Inflammatory macrophage treated with lipopolysaccharide for 1 hour (primary cell): ENCODE measurements at places on chromosomes 16 and 17.

DNA sequence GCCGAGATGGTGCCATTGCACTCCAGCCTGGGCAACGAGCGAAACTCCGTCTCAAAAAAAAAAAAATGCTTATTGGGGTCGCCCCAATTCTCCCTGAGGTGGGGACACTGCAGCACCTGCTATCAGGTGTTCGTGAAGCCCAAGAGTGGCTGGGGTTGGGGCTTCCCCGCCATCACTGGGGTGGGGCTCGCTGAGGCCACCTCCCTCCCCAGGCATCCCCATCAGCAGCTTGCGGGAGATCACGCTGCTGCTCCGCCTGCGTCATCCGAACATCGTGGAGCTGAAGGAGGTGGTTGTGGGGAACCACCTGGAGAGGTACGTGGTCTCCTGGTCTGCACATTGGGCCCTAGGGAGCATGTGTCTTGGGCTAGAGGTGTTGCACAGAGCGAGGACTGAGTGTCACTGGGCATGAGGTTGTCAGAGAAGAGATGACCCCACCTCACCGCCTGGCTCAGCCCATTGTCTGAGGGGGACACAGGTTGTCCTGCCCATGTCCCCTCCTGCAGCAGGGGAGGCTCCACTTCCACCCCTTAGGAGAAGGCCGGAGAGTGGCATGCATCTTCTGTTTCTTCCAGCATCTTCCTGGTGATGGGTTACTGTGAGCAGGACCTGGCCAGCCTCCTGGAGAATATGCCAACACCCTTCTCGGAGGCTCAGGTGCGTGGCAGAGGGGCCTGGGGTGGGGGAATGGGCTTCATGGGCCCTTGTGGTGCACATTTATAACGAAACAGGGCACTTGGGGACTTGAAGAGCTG is 4.9 kb downstream of the CDK10 start:
- no peak for DNase-seq

DNA sequence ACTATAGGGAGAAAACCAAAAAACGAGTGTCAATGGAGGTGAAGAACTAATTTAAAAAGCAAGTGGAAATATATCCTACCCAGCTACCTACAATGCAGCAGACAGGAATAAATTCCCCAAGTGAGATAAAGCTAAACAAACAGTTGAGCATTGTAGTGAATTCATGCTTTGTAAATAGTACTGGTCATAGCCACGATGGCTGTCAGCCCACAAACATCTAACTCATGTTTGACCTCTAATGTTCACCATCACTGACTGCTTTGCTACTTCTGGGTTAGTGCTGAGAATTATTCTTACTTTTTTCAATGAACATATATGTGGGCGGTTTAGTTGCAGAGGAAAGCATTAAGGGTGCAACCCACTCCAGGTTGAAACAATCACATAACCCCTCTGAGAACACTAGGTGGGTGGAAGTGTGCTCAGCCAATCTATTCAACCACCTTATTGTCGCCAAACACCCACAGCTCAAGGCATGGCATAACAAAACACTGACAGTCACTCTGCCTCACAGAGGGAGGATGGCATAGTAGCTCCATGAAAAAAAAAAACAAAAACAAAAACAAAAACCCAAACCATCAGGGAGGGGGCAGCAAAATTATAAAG is 264.1 kb downstream of the ZFHX3 start:
- DNase-seq = peak; percentile 5

GRCh38 chr16:10521681-10522274 is 58.6 kb downstream of the EMP2 start:
- peak; percentile 68 for DNase-seq

DNA sequence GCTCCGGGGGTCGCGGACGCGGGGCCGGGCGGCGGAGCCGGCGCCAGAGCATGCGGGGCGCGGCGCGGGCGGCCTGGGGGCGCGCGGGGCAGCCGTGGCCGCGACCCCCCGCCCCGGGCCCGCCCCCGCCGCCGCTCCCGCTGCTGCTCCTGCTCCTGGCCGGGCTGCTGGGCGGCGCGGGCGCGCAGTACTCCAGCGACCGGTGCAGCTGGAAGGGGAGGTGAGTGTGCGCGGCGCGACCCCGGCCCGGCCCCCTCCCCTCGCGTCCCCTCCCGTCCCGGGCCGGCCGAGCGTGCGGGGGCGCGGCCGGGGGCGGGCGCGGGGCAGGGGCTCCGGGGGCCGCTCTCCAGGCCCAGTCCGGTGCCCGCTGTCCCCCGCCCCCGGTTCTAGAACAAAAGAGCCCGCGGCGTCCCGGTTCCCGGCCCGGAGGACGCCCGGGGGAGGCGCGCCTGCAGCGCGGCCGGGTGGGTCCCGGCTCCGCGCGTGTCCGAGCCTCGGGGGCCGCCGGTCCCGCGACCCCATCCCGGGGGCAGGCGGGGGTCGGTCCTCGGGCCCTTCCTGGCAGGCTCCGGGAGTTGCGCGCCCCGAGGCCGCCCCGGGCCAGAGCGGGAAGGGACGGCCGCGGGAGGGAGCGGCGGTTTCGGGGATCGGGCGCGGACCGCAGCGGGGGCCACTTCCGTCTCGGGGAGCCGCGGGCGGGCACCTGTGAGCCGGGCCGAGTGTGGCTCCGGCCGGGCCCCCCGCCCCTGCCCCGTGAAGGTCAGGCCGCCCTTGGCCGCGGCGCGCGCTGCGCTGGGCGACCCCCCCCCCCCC is 563 bp downstream of the METRNL start:
- peak; percentile 16 for DNase-seq

DNA sequence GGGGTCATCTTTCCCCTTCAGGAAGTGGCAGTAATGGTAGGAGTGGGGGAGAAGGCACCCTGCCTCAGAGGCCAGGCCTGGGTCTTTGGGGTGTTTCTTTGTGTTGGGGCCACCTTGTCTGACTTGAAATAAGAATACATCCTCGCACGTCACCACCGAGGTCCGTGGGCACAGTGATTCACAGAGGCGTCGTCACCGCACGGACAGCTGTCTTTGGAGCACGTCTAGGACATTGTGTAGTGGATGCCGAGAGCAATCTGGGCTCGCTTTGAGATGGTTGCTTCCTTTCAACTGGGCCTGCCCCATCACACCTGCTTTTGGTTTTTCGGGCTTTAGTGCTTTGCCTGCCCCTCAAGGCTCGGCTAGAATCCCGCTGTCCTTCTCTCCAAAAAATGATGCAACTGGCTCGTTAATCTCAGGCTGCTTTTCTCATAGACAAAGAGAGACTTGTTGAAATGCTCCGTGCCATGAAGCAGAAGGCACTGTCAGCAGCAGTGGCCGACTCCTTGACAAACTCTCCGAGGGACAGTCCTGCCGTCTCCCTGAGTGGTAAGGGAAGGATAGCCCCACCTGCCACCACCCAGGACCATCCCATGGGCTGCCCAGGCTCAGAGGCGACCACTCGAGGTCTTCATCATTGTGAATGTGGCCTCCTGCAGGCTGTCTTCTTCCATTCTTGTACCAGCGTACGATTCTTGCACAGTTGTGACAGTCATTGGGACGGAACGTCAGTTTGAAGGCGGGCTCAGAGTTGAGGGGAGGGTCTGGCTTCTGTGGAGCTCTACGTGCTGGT is 24.0 kb downstream of the GINS2 start:
- DNase-seq = no peak

- no peak for DNase-seq
Observed at GRCh38 chr16:55899857-55900256, 24.7 kb upstream of the CES5A start.

DNA sequence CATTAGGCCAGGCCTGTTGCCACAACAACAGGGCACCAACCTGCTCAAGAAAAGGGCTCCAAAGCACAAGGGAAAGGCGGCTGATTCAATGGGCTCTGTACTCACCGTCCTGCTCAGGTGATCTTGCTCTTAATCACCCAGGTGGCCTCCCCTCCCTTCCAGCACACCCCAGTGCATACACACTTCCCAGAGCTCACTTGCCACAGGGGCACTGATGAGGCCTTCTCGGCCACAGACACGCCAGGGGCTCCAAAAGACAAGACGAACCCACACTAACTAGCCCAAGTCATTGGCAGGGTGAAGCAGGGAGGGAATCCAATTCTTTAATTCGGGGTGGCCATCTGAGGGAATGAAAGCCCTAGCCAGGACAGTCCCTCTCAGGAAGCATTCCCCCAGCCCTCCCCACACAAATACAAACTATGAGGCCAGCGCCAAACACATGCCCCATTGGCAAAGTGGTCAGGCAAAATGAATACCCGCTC is 1.4 kb downstream of the MYO18A start:
- DNase-seq = no peak

GRCh38 chr16:6528217-6528616 is 804.4 kb upstream of the RBFOX1 start:
- DNase-seq = no peak

DNA sequence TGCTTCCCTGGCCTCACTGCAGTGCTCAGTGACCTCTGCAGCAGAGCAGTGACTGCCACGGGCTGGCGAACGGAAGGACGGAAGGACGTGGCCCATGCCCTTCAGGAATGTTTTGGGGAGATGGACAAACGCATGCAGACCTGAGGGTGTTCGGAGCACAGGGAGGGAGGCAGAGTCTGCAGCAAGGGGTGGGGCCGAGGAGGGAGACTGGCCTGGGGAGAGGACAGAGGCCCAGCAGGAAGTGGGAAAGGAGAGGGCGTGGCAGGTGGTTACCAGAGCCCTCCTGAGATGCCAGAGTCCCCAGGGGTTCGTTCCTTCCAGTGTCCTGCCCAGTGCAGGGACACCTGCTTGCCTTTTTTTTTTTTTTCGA is 21.9 kb downstream of the ADORA2B start:
- no peak for DNase-seq

DNA sequence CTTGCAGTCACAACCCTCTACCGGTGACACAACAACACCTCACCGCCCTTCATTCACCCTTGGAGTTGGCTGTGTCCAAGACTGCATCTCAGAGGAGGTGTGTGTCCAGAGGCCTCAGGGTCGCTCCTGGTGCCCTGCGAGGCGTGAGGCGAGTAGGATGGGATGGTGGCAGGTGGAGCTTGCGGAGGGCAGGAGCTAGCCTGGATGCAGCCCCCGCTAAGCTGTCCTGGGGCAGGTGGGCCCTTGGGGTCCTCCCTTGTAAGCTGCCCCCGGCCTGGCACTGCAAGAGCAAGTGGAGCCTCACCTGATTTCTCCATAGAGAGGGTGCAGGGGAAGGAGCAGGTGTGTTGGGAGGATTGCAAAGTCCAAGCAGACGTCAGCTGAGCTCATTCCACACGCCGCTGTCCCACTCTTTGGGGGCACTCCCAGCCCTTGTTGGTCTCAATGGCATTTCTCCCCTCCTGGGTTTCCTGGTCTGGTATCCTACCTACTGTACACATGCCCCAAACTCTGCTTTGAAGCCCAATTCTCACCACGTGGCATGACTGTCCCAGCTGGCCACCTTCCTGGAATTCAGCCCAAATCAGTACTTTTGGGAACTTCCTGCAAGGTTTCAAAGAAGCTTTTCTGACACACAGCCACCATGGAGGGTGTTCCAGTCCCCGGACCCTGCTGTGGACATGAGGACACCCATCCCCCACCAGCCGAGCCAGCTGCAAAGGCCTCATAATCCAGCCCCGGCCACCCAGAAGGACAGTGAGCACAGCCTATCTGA is 18.1 kb upstream of the ICAM2 start:
- DNase-seq = no peak

- DNase-seq = peak; percentile 41
Observed at GRCh38 chr17:21239680-21240368, 13.4 kb downstream of the NATD1 start.

GRCh38 chr17:45318561-45319230 is 1.9 kb upstream of the MAP3K14 start:
- no peak for DNase-seq

GRCh38 chr17:18017958-18018357 is 21.0 kb downstream of the ATPAF2 start:
- no peak for DNase-seq

GRCh38 chr16:54216268-54216667 is 70.3 kb downstream of the IRX3 start:
- DNase-seq = no peak

GRCh38 chr16:50396761-50397535 is 28.2 kb upstream of the BRD7 start:
- no peak for DNase-seq

DNA sequence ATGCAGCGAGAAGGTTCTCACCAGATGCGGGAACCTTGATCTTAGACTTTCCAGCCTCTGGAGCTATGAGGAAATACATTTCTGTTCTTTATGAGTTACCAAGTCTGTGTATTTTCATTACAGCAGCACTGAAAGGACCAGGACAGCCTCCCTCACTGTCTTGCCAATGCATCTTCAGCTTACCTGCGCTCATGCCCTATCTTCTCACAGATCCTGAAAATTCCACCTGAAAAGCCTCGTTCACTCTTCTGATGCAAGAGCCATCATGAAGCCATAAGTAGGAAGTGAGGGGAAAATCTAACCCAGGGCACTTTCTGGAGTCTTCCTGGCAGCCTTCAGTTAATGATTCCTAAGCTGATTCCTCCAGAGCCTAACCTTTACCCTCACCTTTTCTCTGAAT is 194.0 kb downstream of the SALL1 start:
- DNase-seq = no peak

- no peak for DNase-seq
Observed at GRCh38 chr17:5508810-5509209, 22.4 kb downstream of the MIS12 start.

DNA sequence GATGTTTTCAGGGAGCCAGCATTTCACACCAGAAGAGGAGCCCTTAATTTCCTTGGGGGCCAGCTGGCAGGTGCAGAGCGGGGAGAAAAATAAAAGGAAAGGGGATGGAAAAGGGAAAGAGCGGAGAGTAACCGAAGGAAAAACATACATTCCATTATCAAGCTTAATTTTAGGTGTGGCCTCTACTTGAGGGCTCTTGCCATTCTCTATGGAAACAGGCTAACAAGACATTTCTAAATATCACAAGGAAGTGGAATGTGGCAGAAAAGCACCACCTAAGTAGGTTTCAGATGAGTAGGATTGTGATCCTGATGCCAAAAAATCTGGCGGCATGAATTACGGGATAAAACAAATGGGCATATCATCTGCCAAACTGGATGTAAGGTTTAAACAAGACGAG is 970 bp upstream of the DYNC1LI2 start:
- DNase-seq = no peak

DNA sequence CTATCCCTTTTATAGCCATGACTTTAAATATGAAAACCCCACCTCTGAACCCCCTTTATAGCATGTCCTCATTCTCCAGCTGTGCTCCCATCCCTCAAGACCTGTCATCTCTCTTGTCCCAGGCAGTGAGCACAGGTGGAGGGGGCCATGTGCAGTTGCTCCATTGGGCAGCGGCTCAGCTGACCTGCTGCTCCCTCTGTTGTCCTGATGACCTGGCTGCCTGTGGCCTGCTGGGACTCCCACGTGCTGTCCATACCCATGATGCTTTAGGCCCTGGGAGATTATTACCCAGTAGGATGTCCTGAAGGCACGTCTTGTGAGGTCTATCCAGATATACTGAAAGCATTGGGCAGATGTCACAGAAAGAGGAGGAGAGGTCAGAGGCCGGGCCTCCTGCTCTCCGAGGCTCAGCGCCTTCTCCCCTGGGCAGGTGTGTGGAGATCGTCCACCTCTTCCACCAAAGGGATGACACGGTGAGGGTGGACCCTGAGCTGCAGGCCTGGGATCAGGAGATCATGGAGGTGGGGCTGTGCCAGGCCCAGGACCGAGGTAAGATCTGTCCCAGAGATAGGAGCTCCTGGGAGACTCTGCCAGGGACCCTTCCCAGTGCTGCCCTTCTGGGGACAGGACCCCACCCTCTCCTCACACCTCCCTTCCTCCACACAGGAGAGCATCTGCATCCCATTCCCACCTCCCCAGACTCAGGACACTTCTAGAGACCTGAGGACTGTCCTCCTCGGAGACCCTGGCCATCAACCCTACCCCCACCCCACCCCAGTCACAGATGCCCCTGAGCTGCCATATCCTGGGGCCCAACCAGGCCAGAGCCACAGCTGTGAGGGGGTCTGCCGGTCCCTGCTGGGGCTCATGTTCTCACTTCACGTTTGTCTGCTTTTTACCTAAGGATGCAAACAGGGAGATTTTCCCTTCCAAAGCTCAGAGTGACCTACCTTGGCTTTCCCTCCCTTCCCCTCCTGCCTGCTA is 58.0 kb downstream of the GOSR1 start:
- no peak for DNase-seq
